ENCODE measurements at places on chromosomes 3 and 15.

DNA sequence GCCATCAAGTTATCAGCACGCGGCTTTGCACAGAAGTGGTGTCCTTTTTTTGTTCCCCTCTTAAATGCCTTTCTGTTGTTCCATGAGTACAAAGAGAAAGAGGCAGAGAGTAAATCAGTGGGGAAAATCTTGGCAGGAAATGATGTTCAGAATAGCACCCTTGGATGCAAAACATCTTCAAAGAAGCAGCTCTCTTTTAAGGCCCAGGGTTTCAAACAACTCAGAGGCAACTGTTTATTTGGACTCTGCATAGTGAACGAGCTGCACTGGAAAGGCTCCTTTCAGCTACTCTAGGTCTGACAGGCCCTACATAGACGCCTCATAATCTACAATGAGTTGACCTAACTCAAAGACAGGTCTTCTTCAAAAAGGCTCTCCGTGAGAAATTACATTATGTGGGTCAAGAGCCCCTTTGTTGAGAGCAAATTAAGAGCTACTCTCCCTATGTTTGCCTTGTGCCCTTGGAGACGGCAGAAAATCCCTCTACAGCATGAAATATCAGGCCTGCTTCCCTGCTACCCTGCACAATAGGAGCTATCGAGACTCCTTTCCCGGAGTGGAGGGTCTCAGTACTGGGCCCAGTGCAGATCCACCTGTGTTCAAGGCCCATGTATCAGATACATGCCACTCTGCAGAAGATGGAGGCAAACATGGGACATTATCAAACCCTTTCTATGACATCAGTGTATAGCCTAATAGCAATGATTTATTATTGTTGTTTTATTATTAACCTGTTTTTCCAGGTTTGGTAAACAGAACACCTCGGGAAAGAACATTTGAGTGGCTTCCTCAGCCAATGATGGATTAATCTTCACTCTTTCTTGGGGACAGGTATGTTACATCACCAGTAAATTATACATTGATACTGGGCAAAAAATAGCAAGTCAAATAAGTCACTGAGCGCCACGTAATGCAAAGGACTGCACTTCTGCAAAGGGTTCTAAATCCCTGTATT, 53.1 kb downstream of the HEG1 start:
- DNase-seq = no peak

GRCh38 chr3:190528706-190529105, 14.8 kb downstream of the IL1RAP start:
- DNase-seq = no peak

GRCh38 chr15:89826671-89827655, 12.3 kb upstream of the ANPEP start:
- no peak for DNase-seq

DNA sequence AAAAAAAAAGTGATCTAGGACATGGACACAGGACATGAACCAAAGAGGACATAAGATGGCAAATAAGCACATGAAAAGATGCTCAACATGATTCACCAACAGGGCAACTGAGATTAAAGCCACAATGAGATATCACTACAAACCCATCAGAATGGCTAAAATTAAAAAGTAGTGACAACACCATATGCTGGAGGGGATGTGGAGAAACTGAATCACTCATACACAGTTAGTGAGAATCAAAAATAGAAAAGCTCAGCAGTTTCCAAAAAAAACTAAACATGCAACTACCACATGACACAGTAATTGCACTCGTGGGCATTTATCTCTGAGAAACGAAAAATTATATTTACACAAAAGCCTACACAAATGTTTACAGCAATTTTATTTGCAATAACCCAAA, 27.9 kb upstream of the ACKR4 start:
- DNase-seq = no peak

- DNase-seq = no peak
These were observed 2.6 kb downstream of the ITIH1 start for GRCh38 chr3:52779837-52780585.

GRCh38 chr3:116040152-116040551, 405.1 kb downstream of the LSAMP start:
- no peak for DNase-seq

DNA sequence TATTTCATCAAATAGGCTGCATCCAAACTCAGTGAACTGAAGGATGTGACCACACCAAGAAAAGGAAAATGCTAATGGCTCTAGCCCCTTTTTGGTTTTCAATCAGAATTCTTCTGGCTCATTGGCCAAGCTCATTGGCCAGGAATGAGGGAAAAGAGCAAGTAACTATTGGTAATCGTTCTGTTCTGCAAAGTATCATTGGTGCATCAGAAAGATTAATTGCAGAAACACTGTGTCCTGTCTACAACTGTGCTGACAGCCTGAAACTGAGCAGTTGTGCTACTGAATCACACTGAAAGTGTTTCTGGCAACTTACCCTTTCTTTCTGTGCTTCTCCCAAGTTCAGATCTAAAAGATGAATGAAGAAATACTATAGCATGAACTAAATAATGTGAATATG, 116.4 kb upstream of the ROBO2 start:
- no peak for DNase-seq

DNA sequence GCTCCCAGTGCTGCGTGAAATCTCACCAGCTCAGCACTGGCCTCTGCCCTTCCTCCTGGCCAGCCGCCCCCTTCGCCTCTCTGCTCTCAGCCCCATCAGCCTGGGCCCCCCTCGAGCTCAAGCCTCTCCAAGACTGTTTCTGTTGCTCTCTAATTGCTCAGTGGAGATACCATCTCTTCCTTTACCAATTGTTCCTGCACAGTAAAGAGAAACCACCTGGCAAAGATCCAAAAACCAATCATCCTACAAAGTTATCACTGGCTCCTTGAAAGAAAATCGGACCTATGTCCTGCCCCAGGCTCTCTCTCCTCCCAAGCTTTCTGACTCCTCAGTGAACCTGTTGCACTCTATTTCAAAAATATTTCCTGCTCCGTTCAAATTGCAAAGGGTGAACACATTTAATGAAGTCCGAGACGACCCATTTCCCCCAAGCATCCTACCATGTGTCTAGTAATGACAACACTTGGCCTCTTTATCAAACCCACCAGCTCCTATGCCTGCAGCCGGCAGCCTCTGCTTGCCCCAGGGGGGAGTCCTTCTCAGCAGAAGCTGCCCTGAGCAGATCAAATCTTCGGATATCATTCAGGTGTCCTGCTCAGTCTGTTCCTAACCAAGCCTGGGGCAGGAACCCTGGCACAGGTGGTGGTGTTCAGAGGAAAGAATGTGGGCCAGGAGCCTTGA, 53.7 kb upstream of the FAM174B start:
- no peak for DNase-seq

DNA sequence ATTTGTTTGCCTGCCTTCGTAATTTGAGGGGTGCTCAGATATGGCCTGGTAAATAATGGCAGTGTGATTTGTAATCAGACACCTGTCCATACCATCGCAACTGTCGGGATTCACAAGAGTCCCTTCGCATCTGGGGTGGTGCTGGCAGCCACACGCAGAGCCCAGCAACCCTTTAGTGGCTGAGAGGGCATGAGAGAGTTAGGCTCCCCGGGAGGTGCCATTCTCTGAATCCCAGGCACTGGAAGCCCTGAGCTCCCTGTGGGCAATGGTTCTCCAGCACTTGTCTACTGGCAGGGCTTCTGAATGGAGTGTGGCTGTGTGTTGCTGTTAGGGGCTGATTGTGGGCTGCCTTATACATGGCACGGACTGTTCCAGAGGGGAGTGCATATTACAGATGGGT, 230.1 kb downstream of the EBLN2 start:
- no peak for DNase-seq

GRCh38 chr3:195401943-195402342, 40.9 kb downstream of the ACAP2 start:
- no peak for DNase-seq

DNA sequence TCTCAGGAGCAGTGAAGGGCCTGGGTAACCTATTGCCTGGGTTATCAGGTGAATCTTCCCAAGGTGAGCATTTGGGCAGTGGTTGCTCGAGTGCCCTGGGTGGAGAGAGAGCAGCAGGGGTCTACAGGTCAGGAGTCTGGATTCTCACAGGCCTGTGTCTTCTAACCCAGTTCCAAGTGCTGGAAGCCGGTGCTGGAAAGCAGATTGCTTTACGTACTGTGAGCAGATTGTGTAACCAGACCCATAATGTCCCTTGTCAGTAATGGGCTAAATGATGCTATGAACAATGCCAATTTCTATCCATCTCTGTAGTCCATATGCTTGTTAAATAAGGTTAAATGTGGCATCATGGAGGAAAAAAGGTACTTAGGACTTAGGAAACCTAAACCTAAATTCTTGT, 106.5 kb downstream of the TPRG1 start:
- DNase-seq = no peak

GRCh38 chr3:133259767-133260166, 140.1 kb upstream of the BFSP2 start:
- no peak for DNase-seq

DNA sequence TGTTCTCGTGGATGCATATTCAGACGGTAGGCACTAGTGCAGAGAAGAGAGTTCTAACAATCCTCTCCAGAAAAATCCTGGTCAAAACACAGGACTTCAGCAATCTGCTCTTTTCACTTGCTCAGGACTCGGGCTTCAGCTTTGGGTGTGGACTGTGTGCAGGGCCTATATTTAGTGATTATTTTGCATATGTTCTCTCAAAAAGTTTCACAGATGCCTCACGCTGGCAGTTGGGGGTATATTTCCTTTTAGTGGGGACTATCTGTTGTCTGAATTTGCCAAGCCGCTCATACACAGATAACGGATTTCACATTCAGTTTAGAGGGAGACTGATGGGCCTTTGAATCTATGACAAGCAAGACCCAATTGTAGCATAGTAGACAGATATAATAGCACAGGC, 54.4 kb upstream of the LRRN1 start:
- no peak for DNase-seq

- peak; percentile 64 for DNase-seq
These were observed 500.4 kb downstream of the SHQ1 start for GRCh38 chr3:72347819-72348319.

- no peak for DNase-seq
These were observed 83.1 kb downstream of the XXYLT1 start for GRCh38 chr3:195187609-195188425.

DNA sequence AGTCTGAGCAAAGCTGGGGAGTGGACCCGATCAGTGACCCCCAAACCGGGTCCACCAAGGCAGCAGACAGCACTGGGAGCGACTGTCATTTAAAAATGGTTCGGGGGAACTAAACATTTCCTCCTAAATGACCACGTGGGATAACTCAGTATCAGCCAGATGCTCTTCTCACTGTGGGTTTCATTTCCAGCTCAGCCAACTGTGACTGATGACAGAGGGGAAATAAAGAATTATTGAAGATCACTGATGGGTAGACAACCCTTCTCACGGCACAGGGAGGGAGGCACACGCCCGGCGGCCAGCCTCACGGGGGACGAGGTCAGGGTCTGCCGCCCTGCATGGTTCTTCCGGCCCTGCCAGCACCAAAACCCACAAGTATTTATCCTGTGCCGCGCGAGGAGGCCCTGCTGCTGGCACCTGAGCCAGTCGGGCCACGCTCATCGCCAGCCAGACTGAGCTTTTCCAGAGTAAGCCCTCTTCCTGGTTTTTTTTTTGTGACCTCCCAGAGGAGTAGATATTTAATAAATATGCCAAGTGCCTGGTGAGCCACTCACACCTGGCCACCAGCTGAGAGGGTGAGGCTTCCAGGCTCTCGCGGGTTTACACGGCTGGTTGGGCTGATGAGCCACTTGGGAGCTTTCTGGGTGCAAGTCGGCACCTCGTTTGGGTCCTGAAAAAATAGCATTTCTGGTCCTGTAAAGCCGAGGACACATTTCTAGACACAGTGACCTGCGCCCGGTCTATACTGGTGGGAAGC, 6.2 kb downstream of the MELTF start:
- no peak for DNase-seq

- DNase-seq = no peak
These were observed 32.2 kb upstream of the LACTB start for GRCh38 chr15:63089260-63090043.

DNA sequence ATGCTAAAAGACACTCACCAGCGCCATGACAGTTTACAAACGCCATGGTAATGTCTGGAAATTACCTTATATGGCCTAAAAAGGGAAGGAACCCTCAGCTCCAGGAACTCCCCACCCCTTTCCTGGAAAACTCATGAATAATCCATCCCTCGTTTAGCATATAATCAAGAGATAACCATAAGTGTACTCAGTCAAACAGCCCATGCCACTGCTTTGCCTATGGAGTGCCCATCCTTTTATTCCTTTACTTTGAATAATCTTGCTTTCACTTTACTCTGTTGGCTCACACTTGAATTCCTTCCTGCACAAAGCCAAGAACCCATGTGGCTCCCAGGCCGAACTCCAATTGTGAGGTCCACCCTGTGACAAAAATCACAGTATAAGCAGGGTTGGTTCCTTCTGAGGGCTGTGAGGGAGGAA, 19.1 kb upstream of the FSTL1 start:
- no peak for DNase-seq

- DNase-seq = no peak
These were observed 48.8 kb upstream of the PLXNA1 start for GRCh38 chr3:126934031-126934531.

- DNase-seq = no peak
These were observed 41.4 kb downstream of the EOMES start for GRCh38 chr3:27680517-27681246.

DNA sequence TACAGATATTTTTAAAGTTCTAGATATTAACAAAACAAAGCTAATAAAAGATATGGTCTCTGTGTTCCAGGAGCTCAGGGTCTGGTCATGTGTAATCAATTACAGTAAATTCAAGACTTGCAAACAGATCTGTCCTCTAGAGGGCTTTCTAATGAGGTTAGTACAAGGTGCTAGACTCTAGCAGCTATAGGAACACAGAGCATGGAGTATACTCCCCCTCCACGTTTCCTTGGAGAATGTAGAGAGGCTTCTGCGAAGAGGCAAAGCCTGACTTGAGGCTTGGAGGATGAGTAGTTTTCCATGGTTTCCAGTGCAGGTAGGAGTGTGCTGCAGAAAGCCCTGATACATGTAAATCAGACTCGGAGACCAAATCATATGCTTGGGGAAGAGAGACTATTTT, 32.7 kb upstream of the DLG1 start:
- DNase-seq = no peak

- DNase-seq = no peak
These were observed 28.2 kb downstream of the POPDC2 start for GRCh38 chr3:119632216-119632615.

- DNase-seq = no peak
These were observed 7.5 kb downstream of the SKIL start for GRCh38 chr3:170364965-170365364.

DNA sequence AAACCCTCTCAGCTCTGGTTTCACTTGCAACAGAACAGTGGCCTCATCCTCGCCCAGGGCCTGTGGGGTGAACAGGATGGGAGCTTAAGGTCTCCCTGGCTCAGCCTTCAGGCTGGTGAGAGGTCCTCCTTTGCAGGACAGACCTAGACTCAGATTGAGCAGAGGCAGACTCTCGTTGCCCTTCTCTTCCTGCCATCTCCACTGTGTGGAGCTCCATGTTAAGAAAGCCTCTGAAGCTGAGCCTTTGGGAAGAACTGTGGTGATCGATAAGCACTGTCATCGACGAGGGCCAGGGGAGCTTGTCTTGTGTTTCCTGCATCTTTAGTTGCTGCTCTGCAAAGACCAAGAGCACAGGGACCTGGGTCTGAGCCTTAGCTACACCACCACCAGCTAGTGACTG, 37.8 kb upstream of the GRIP2 start:
- no peak for DNase-seq
